Heart left ventricle (tissue), 16 donors: ENCODE measurements at places on chromosomes 2 and 18. TPM values are rescaled to one million over a fixed set of nuclear protein-coding genes. Genes with fewer than 3 reads are reported as not detected.

The PAX3 gene
- not detected for polyA plus RNA-seq

The ITGA6 gene
- 11.8 TPM for polyA plus RNA-seq

The PPM1B gene
- 46.2 TPM for polyA plus RNA-seq

The ITPRIPL1 gene
- polyA plus RNA-seq = 0.80 TPM

The DNAH7 gene
- polyA plus RNA-seq = 0.61 TPM

The IL1B gene
- polyA plus RNA-seq = 0.49 TPM

The ASPRV1 gene
- 1.4 TPM for polyA plus RNA-seq

The GPR35 gene
- polyA plus RNA-seq = 1.3 TPM

The KLHL41 gene
- 48.4 TPM for polyA plus RNA-seq
